ENCODE measurements at places on chromosomes 1 and 21. TPM values are rescaled to one million over a fixed set of nuclear protein-coding genes. Genes with fewer than 3 reads are reported as not detected.
A peak's percentile ranks its signal among the peaks of the same experiment; 100 is the strongest.

DNA sequence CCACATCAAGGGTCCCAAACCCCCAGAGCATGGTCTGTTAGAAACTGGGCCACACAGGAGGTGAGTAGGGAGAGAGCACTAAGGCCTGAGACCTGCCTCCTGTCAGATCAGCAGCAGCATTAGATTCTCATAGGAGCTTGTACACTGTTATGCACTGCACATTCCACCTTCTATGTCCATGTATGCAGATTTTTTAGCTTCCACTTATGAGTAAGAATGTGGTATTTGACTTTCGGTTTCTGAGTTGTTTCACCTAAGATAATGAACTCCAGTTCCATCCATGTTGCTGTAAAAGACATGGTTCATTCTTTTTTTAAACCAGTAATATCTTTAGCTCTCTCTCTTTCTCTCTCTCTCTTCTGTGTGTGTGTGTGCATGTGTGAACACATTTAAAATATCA lies 663 bp upstream of the GBP6 start:
- no peaks in the 10 kb centered on the region for H3K27me3 ChIP-seq
- DNase-seq: no peak
- H3K36me3 ChIP-seq: no peaks in the 10 kb centered on the region
- H3K4me3 ChIP-seq: no peak overlapping the region

DNA sequence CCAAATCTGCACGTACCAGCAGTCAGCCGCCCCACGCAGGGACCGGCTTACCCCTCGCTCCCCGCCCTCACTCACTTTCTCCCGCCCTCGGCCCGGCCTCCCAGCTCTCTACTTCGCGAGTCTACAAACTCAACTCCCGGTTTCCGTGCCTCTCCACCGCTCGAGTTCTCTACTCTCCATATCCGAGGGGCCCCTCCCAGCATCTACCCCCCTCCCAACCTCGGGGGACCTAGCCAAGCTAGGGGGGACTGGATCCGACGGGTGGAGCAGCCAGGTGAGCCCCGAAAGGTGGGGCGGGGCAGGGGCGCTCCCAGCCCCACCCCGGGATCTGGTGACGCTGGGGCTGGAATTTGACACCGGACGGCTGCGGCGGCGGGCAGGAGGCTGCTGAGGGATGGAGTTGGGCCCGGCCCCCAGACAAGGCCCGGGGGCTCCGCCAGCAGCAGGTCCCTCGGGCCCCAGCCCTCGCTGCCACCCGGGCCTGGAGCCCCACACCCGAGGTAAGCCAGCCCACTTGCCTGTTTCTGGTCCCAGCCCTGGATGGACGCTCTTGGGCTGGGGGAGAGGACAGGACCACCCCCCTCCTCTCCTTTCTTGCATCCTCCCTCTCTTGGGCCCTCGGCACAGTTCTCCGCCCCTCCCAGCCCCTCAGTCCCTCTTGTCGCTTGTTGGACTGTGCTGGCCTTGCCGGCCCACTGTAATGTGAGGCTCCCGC lies at the start of gene ARTN:
Gene ARTN, plus strand, starts transcription at position 416 of the 715 bp plus-strand sequence. CDS start 1,856 bp downstream, outside the sequence.
- H3K36me3 ChIP-seq: no peaks in the 10 kb centered on the region
- peak within 1 kb of the TSS; percentile 23 for H3K27ac ChIP-seq
- no peak for DNase-seq
- H3K4me1 ChIP-seq: peaks cover 9% of the 10 kb centered on the region

FCAMR gene
- not detected for polyA plus RNA-seq

DNA sequence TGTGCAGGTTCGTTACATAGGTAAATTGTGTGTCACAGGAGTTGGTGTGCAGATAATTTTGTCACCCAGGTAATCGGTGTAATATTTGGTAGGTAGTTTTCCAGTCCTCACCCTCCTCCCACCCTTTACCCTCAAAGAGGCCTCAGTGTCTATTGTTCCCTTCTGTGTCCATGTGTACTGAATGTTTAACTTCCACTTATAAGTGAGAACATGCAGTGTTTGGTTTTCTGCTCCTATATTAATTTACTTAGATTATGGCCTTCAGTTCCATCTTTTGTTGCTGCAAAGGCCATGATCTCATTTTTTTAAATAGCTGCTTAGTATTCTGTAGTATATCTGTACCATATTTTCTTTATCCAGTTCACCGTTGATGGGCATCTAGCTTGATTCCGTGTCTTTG lies 87.3 kb downstream of the RPS6KC1 start:
- no peaks in the 10 kb centered on the region for H3K4me1 ChIP-seq
- H3K36me3 ChIP-seq: no peaks in the 10 kb centered on the region
- H3K4me3 ChIP-seq: no peak overlapping the region
- H3K27ac ChIP-seq: no peak overlapping the region
- no peak for DNase-seq
- H3K27me3 ChIP-seq: no peaks in the 10 kb centered on the region
